ENCODE measurements at places on chromosomes 1 and 21.

GRCh38 chr1:92901126-92901525, 60.1 kb downstream of the DIPK1A start:
- no peak for ATAC-seq

- ATAC-seq, result no peak
These were observed 168.9 kb upstream of the HMCN1 start for GRCh38 chr1:185565302-185565701.

- peak; percentile 15 for ATAC-seq
These were observed 679 bp downstream of the ABL2 start for GRCh38 chr1:179228783-179229213.

GRCh38 chr1:183568176-183569021, 21.9 kb downstream of the NCF2 start:
- no peak for ATAC-seq

DNA sequence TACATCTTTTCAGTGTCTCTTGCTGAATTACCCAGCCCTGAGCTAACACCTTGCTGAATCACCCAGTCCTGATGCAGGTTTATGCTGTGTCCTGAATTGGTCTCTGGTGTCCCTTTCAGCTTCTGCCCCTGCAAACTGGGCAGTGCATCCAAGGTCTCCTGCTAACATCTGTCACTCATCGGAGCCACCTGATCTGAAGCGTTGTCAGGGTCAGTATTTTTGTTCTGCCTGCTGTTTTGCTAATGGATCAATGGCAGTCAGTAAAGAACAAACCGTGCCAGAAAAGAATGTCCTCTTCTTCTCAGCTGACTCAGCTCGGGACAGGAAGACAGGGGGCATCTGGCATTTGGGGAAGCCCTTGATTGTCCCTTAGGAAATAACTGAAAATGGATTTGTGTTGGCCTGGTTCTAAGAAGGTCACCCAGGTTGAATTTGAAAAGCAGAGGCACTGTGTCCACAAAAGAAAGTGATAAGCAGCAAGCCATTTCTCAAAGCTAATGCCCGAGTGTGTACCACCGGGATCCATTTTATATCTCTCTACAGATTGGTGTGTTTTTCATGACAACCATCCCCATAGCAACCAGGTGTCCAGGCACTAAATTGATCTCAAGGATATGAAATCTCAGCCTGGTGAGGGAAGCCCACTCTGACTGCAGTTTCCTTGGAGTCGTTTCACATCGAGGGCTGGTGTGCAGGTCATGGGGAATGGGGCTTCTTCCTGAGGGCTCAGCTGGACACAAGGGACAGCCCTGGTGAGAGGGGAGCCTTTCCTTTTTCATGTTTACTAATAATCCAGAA, 109.7 kb upstream of the IRF2BP2 start:
- ATAC-seq, result no peak

DNA sequence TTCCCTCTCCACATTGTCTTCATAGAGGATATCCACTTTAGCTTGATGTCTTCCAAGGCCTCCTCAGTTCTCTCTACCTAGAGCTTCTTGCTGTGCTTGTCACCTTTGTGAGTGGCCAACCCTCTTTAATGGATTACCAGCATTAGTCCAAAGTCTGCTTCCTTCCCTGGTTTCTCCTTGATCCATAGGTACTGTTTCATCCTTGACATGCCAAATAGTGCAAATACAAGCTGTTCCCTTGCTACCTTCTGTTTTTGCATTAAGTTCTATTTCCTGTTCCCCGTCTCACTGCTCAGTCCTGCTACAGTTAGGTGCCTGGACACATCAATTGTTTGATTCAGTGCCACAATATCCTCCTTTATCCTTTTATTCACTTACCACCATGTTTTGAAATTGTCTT, 19.2 kb downstream of the MAST2 start:
- no peak for ATAC-seq

DNA sequence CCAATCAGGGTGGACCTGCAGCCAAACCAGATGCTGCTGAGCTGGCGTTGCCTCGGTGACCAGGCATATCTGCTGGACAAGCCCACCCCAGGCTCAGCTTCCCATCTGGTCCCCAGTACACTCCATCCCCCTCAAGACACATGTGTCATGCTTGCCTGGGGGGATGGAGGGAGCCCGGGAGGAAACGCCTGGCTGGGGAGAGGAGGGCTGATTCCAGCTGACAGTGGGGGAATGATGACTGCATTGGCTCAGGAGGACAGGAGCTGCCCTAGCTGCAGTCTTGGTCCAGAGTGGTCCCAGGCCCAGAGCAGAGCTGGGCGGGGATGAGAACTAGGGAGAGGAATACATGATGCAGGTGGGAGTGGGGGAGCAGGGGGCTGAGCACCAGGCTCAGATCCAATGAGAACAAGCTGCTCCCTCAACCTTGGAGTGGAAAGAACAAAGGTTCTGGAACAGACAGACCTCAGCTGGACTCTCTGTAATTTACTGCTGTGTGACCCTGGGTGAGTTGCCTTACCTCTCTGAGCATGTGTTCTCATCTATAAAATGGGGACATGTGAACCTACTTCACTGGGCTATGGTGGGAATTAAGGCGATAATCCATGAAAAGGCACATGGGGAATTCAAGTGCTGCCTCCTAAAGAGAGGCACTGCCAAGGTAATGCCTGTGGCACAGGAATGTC, 23.1 kb upstream of the ECE1 start:
- no peak for ATAC-seq

DNA sequence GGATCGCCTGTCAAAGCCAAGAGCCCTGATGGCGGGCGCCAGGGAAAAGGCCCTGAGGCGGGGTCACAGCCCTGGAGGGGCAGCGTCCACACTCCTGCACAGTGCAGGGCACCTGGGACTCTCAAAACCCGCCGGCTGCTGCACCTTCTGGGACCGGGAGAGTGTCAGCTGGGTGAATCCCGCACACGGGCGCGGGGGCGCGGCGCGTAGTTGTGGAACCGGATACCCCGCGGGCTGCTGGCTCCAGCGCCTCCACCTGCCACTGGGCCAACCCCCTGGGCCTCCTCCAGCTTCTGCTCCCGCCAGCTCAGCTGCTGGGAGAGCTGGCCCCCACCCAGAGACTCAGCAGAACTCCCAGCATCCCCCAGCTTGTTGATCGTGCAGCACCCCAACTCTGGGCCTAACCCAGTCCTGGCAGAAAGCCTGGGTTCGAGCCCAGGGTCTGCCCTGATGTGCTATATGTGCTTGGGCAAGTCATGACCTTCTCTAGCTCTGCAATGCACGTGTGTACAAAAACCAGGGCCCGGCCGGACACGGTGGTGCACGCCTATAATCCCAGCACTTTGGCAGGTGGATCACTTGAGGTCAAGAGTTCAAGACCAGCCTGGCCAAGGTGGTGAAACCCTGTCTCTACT, 33.8 kb downstream of the NECAP2 start:
- no peak for ATAC-seq

DNA sequence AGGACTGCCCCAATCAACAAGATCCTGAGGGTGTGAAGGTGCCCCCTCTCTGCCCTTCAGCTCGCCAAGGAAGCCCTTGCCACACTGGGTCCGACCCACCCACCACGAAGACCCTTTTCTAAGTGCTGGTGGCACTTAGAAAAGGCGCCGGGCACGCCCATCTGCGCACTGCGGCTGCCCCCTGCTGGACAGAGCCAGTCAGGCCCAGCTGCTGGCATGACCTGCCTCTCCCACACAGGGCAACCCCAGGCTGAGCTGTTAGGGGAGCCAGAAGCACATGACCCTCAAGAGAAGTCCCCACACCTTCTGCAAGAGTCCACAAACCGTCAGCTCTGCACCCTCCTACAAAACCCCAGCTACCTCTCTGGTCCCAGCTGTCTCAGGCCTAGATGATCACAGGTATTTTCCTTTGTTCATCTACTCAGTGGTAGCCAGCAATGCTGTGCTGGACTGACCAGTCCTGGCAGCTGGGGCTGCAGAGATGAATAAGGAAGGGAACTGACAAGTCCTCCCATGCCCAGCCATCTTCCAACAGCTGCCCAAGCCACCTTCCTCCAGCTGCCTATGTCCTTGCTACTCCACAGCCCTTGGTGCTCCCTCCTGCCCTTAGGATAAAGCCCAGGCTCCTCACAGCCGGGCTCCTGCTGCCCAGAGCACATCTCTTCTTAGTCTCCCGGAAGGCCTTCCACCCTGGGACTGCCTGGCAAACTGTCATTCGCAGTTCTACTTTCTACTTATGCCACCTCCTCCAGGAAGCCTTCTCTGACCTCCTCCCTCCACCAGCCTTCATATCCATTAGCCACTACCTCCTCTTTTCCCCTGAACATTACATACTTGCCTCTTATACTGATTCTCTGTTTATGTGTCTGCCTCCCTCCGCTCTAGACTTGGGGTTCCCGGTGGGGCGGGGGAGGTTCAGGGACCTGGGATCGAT, 39.8 kb upstream of the ZC3H12A start:
- peak; percentile 80 for ATAC-seq

- ATAC-seq, result no peak
These were observed 145.1 kb upstream of the SMYD2 start for GRCh38 chr1:214135886-214136285.

GRCh38 chr21:39952265-39952664, 85.0 kb downstream of the PCP4 start:
- no peak for ATAC-seq

DNA sequence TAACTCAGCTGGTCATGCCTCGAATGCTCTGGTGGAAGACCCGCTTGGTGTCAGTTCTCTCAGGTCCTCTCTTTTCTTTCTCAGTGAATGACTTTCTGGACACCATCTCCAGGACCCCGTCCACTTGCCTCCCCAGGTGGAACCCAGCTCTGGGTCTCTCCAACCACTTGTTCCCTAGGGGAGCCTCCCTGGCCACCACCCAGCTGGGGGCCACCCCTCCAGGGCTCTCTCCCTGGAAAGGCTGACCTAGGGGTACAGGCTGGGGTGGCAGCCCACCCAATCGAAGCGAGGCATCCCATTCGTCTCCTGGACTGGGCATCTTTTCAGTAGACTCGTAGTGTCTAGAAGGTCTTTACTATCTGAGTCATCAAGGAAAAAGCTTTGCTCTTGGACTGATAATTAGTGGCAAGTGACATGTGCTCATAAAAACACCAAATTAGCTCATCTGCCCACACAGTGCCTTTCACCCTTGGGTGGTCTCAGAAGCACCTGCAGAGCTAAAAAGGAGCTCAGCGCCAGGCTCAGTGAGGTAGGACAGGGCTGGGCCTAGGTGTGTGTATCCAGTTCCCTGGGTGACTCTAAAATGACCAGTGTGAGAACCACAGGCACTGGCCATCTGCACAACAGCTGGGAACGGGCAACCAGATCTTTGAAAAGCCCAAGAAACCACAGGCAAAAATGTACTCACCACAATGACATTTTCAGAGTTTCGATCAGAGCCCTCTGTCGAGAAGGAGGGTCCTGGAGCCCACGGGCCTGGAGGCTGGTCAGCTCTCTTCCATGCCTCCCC, 2.4 kb upstream of the PDXK start:
- no peak for ATAC-seq

DNA sequence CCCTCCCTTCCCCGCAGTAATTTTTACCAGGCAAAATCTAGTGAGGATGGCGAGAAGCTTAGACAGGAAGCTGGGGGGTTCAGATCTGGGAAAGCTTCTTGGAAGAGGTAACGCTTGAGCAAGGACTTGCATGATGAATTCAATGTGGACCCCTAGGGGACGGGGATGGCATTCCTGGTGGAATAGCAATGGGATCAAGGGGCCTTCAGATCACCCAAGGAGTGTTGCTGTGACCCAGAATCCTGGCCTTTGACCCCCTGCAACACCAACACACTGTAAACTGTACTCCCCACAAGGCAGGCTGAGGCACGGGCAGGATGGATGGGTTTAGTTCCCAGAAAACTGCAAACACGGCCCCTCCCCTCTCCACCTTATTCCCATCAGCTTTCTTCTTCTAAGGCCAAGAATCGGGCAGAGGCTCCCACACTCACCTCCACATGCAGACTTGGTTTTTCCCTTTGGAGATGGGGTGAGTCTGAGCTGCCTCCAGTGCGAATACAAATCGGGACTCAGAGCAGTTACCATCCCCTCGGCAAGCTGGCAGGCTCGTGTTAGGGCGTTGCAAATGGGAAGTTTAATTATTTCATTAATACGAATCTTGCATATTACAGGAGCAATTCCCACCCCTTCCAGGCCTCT, 20.1 kb downstream of the DISP3 start:
- ATAC-seq, result no peak

GRCh38 chr1:7232441-7233236, 447.4 kb downstream of the CAMTA1 start:
- no peak for ATAC-seq

GRCh38 chr1:31977385-31978131, 36.1 kb upstream of the KHDRBS1 start:
- no peak for ATAC-seq

DNA sequence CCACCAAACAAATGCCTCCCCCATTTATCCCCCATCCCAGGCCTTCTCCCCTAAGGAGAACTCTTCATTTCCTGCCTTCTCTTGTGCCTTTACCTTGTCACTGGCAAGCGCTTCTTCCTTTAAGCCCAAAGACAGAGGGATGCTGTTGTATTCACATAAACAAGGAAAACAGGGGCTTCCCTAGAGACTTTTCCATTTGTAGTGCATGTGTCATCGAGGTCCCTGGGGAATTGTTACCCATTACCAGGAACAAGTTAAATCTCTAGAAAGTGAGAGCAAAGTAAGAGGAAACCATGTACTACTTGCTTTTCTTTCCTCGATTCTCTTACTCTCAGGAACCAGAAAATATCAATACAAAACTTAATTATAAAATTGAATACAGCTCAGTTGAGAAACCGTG, 114.4 kb upstream of the DPT start:
- no peak for ATAC-seq

DNA sequence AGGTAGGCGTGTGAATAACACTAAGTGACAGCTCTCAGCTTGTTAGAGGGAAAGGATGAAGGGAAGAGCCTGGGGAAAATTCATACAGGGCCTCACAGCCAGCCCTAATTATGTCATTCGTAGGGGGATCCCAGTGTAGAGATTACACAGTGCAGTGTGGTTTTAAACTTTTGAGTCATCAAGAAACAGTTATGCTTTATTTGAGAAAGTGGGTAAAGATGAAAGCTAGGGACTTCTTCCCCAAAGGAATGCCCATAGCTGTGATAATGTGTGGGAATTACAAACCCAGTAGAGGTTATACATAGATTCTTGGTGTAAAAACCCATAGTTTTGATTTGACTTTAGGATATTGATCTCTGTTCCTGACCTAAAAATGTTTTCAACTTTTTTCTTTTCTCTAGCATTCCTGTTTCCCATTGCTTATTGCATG, 1.9 kb downstream of the TTF2 start:
- peak; percentile 49 for ATAC-seq

GRCh38 chr1:37137601-37138000, 103.3 kb upstream of the GRIK3 start:
- no peak for ATAC-seq
